ENCODE measurements at places on chromosomes 2 and 18.

DNA sequence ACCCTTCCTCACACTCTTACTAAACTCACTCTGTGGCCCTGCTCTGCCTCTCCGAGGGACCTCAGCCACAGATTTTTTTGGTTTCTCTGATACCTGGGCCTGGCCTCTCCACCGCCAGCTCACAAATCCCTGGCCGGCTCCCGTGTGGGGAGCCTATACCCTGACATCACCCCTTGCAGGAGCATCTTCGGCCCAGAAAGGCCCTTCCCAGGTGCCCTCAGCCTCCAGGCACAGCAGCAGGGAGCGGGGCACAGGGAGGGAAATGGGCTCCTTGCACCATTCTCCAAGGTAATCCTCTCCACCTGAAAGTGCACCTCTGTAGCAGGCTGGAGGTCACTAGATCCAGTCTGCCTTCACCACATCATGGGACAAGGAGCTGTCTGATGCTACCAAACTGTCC, 43.2 kb downstream of the CRACDL start:
- no peak for DNase-seq

DNA sequence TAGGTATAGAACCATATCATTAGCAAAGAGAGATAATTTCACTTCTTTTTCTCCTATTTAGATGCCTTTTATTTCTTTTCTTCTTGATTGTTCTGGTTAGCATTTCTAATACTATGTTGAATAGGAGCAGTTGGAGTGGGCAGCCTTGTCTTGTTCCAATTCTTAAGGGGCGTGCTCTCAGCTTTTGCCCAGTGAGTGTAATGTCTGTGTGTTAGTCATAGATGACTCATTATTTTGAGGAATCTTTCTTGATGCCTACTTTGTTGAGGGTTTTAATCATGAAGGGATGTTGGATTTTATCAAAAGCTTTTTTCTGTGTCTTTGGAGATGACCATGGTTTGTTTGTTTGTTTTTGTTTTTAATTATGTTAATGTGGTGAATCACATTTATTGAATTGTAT, 1453.1 kb upstream of the SLC39A10 start:
- no peak for DNase-seq

GRCh38 chr2:107025291-107025857, 139.4 kb upstream of the ST6GAL2 start:
- no peak for DNase-seq

DNA sequence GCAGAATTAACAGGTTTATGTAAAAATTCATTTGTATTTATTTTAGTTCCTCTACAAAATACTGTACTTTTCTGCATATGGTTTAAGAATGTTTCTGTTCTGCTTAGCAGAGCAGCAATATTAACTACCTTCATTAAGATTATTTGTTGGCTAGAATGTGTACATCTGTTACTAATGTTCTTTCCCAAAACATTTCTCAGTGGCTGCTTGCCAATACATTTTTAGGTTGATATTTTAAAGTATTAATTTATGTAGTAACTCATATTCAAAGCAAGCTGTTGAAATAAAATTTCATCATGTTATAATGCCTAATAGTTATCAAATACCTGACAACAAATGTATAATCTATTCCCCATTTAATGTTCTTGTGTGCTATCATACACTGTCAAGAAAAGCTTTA, 40.3 kb downstream of the PRKD3 start:
- no peak for DNase-seq

GRCh38 chr2:128594953-128595677, 276.4 kb upstream of the HS6ST1 start:
- peak; percentile 87 for DNase-seq

DNA sequence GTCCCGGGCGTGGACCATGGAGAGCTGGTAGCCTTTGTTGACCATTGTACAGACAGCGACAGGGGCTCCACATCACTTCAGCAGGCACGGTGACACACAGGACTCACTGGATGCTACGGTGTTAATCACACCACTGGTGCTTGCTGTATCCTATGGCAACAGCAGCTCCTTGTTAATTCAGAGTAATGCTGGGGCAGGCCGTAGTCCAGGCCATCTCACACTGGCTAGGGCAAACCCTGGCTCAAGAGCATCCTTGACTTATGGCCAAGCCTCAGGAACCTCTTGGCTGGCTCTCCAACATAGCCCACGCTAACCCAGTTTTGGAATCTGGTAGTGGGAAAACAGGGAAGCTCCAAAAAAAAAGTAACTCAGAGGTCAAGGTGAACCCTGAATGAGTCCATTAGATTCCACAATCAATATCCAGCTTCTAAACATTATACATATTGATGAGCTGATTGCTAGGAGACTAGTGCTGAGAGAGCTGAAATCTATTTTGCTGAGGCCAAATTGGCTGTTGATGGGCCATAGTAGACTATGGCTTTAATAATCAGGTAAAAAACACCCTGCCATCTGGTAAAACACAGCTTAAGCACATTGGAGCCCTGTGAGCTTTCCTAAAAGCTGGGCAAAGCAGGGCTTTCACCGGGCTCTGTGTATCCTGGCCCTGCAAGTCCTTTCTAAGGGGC, 253.6 kb downstream of the PRKCE start:
- no peak for DNase-seq

DNA sequence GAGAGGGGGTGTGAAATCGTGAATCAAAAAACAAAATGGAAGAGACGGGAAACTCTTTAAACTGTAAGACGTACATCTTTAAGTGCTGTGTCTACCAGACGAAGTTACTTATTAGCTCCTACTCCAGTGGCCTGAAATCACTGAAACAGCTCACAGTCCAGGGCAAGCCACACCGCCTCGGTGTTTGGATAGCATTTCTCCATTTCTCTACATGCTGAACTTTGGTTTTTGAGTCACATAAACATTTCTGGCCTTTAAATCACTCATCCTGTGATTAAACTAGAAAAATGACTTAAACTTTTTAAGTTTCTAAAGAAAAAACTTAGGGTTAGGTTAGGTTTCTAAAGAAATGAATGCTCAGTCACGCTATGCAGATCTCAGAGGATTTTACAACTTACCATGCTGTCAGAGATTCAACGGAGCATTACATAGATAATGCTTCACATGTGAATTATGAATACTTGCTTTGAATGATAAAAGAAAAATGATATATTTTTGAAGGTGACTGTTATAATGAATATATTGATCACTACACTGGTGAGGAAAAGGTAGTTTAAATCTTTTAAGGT, 138.4 kb downstream of the MBP start:
- no peak for DNase-seq

DNA sequence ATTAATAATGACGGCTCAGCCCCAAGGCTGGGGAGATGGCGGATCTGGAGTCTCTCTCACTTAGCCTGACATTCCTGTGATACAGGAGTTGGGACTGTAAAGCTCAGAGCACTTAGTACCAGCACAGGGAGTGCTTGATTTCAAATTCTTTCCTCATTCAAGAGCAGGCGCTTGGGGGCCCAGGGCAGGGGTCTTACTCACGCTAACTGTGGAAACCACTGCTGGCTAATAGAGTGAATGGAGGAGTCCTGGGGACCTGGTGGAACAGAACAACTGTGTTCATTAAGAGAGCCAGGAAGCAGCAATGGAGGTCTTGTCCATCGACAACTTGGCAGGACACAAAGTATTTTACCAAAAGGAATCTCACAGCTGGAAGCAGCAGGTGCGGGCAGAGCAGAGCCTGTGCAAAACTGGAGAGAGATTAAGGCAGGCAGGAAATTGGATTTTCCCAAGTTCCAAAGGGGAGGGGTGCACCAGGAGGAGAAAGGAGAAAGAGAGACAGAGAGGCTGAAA, 358.9 kb downstream of the TNS1 start:
- DNase-seq, result no peak

GRCh38 chr2:125667630-125668029, 988.3 kb upstream of the GYPC start:
- DNase-seq, result no peak

GRCh38 chr2:201269764-201270163, 9.4 kb downstream of the CASP8 start:
- DNase-seq, result no peak

DNA sequence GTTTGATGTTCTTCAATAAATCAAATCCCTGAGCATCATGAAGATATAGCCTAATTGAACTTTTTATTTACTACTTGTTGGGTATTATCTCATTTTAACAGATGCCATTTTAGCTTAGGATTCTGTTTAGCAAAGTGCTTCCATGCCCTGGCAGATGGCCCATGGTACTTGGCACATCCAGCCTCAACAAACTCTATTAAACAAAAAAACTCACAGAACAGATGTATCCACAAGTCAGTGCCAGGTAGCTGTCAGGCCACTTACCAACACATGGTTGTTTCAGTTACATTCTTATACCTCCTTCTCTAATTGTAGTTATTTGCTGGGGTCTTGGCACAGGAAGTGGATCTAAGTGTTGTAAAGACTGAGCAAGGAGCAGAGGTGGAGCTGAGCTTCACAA, 29.6 kb downstream of the GAD1 start:
- DNase-seq, result no peak

DNA sequence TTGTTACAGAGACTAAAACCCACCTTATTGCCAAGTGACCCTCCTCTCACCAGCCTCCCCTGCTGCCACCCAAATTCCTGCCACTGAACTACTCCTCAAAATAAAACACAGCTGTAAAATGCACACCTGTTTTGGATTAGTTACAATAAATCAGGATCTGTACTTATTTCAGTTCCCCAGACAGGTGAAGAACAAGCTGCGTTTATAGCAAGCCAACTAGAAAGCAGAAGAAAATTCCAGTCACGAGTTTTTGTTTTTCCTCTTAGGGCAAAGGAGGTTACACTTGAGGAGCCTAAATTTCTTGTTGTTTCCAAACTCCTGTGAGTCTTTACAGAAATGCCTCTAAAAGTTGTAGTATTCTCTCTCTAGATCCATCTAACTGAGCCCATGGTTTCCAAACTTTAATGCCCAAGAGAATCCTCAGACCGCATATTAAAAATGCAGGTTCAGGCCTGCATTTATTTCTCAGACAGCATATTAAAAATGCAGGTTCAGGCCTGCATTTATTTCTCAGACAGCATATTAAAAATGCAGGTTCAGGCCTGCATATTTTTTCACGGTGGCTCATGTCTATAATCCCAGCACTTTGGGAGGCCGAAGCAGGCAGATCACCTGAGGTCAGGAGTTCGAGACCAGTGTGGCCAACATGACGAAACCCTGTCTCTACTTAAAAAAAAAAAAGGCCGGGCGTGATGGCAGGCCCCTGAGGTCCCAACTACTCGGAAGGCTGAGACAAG, 62.2 kb downstream of the ALPK2 start:
- DNase-seq, result no peak

DNA sequence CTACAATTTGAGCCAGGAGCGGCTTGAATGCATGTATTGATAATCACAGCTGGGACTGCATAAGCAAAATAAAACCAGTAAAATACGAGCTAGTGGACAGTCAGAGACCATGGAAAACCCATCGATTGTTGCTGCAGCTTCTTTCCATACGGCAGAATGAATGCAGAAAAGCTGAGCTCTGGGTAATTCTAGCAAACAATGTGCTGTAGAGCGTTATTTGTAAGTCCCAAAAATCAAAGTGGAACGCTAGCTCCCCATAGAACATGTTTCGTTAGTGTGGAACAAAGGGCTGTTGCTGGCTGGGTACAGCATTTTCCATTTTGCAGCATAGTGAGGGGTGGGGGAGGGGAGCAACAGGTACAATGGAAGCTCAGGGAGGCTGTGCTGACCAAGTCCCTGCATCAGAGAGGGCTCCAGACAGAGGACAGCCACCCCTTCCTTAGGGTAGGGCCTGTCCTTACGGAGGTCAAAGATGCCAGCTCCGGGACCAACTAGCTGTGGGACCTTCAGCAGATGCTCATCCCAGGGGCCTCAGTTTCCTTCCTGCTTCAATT, 74.1 kb downstream of the BOD1L2 start:
- no peak for DNase-seq

GRCh38 chr18:12397793-12398192, 9.9 kb upstream of the PRELID3A start:
- no peak for DNase-seq

DNA sequence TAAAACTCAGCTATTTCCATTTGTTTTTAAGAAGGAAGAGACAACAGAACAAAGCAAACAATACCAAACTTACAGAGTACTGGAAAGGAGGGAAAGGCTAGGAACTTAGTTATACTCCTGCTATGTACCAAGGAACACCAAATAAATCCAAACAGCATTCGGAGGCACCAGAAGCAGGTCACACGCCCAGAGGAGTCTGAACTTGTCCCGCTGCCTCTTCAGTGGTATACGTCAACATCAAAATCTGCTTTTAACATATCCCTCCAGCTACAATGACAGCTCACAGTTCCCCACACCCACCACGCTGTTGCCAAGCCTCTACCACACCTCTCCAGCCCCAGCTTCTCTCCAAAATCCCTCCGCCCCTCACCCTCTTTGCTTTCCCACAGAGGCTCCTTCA, 17.3 kb downstream of the C2orf76 start:
- DNase-seq, result no peak

GRCh38 chr2:112718863-112719370, 1.9 kb upstream of the NT5DC4 start:
- DNase-seq, result no peak

- no peak for DNase-seq
These were observed 10.4 kb upstream of the CAVIN2 start for GRCh38 chr2:191857259-191857805.

DNA sequence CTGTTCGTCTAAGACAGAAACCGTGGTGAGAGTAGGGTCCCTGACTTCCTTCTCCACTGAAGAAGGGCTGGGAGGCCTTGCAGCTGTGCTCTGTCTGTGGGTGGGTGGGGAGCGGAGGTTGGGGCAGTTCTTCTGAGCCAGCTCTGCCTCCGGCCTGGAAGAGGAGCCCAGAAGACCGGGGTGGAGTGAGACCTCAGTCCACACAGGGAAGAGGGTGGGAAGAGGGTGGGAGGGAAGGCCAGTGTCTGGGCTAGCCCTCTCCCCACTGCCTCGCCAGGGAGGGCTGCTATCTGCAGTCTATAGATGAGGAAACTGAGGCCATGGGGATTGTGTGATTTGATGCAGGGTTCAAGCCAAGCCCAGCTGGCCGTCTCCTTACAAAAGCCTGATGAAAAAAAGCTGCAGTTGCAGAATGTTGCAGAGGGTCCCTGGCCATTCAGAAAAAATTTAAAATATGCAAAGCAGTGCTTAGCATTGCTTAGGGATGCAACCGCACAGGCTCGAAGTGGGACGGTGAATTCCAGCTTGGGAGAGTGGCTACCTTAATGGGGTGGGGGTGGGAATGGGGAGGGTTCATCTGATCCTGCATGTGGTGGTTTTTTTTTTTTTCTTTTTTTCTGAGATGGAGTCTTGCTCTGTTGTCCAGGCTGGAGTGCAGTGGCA, 181.6 kb upstream of the HS6ST1 start:
- no peak for DNase-seq

- no peak for DNase-seq
These were observed 40.0 kb upstream of the SULT1C3 start for GRCh38 chr2:108199726-108200125.

- no peak for DNase-seq
These were observed 15.1 kb downstream of the CYS1 start for GRCh38 chr2:10064932-10065772.

GRCh38 chr2:117562654-117563053, 251.8 kb upstream of the DDX18 start:
- DNase-seq, result peak; percentile 37

- DNase-seq, result no peak
These were observed 846.7 kb downstream of the BCL11A start for GRCh38 chr2:59706729-59707128.

GRCh38 chr2:5140347-5140746, 551.8 kb upstream of the SOX11 start:
- DNase-seq, result no peak

- peak; percentile 38 for DNase-seq
These were observed 19.3 kb upstream of the MGAT5 start for GRCh38 chr2:134234535-134234934.

- DNase-seq, result no peak
These were observed 13.9 kb downstream of the PSMD14 start for GRCh38 chr2:161321944-161322648.

GRCh38 chr2:229268626-229269025, 2.5 kb downstream of the PID1 start:
- DNase-seq, result no peak

- DNase-seq, result no peak
These were observed 178.2 kb downstream of the SUCLG1 start for GRCh38 chr2:84280873-84281272.

Measured in COR-L47 (cell line).